Activated CD4-positive, alpha-beta memory T cell treated with anti-CD3 and anti-CD28 coated beads, Interleukin-2, amount 10 ng/mL, durations not matched to agents 7 days and 5 days (primary cell): ENCODE measurements at places on chromosomes 12 and 14.

- H3K4me1 ChIP-seq = no peaks in the 10 kb centered on the region
- H3K36me3 ChIP-seq = peaks cover 27% of the 10 kb centered on the region
- no peak overlapping the region for H3K4me3 ChIP-seq
- DNase-seq = no peak
Measured at GRCh38 chr12:42173961-42174521, 29.4 kb upstream of the GXYLT1 start.

DNA sequence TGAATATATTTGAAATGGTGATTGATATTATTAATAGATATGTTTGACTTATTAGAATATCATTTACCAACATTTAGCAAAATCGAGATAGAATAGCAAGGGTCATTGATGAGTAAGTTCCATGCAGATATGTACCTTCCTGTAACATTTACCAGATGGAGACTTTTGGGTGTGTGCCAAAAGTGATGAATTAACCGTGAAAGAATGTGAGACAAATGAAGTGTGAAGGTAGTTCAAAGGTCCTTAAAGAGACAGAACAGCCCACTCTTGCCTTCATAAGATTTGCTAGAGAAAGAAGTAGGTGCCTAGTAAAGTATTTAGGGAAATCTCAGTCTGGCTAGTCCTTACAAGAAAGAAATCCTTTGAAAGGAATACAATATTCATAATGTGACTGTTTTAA lies 45.5 kb downstream of the FGD4 start:
- no peaks in the 10 kb centered on the region for H3K36me3 ChIP-seq
- H3K4me1 ChIP-seq = peaks cover 5% of the 10 kb centered on the region
- no peak overlapping the region for H3K27ac ChIP-seq
- DNase-seq = no peak

DNA sequence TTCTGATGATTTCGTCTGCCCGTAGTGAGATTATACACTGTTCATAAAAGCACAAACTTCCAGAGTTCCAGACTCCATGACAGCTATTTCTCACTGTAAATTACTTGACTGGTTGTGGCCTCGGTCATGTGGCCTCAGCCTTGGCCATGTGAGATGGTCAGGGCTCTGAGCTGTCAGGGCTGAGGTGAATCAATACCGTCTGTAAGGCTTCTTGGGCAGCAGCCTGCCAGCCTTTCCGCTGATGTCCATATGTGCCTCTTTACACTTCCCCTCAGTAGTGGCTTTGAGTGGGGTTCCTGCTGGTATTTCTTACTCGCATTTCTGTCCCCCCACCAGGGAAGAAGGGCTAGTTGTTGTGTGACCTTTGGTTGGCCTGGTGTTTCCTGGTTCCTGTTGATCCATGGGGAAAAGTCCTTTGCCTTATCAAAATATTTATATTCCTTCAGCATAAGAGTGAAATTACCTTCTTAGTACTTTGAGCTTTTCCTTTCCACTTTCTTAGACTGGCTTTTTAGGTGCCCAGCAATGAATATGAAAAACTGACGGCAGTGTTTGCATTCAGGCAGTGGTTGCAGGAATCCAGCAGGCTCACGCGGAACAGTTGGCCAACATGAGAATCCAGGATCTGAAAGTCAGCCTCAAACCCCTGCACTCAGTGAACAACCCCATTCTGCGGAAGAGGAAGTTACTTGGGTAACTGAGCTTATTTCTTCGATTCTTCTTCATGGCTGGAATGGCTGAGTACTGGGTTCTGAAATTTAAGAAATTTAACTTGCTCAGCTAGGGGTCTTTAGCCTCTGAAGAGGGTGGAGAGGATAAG lies 46.1 kb downstream of the MAPKAPK5 start:
- DNase-seq = no peak
- no peaks in the 10 kb centered on the region for H3K27me3 ChIP-seq
- H3K27ac ChIP-seq = no peak overlapping the region
- no peak overlapping the region for H3K4me3 ChIP-seq
- H3K4me1 ChIP-seq = no peaks in the 10 kb centered on the region

- H3K4me3 ChIP-seq = no peak overlapping the region
- H3K27ac ChIP-seq = no peak overlapping the region
- H3K4me1 ChIP-seq = no peaks in the 10 kb centered on the region
- H3K36me3 ChIP-seq = no peaks in the 10 kb centered on the region
Measured at GRCh38 chr12:66620688-66621087, 58.2 kb downstream of the GRIP1 start.

DNA sequence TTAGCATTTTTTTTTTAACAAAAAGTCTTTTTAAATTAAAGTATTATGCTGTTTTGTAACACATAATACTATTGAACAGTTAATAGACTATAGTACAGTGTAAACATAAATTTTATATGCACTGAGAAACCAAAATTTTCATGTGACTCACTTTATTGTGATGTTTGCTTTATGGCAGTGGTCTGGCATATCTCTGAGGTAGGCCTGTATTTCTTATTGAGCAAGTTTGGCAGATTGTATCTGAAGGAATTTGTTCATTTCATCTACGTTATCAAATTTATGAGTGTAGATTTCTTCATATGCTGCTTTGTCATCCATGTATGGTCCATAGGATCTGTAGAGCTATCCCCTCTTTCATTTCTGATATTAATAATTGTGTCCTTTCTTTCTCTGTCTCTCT lies 78.8 kb upstream of the PDE3A start:
- H3K27ac ChIP-seq = no peak overlapping the region
- no peaks in the 10 kb centered on the region for H3K4me1 ChIP-seq

DNA sequence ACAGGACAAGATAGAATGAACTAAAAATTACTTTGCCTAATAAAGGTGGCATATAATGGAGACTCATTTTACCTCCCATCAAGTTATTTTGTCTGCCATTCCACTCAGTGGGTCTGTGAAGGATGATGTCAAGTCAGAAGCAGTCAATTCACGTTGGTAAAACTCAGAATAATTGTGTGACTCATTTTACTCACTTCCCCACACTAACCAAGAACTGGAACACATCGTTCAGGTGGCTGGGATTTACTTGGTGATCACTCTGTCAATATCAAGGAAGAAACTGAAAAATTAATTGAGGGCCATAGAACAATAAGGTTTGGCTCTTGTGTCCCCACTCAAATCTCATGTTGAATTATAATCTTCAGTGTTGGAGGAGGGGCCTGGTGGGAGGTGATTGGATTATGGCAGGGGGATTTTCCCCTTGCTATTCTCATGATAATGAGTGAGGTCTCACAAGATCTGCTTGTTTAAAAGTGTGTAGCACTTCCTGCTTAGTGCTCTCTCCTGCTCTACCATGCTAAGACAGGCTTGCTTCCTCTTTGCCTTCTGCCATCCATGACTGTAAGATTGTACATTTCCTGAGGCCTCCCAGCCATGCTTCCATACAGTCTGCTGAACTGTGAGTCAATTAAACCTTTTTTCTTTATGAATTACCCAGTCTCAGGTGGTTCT lies 35.7 kb upstream of the GTF2A1 start:
- DNase-seq = no peak
- H3K4me3 ChIP-seq = no peak overlapping the region
- no peaks in the 10 kb centered on the region for H3K27me3 ChIP-seq
- H3K4me1 ChIP-seq = no peaks in the 10 kb centered on the region
- no peak overlapping the region for H3K27ac ChIP-seq
- no peaks in the 10 kb centered on the region for H3K36me3 ChIP-seq
